ENCODE measurements at places on chromosomes 3 and 15. TPM values are rescaled to one million over a fixed set of nuclear protein-coding genes. Genes with fewer than 3 reads are reported as not detected.

The ABHD17C gene
- total RNA-seq = 3.6 TPM

The RAD51 gene
- 2.3 TPM for total RNA-seq

The PIERCE2 gene
- 2.0 TPM for total RNA-seq

The GHSR gene
- total RNA-seq = 3.6 TPM

DNA sequence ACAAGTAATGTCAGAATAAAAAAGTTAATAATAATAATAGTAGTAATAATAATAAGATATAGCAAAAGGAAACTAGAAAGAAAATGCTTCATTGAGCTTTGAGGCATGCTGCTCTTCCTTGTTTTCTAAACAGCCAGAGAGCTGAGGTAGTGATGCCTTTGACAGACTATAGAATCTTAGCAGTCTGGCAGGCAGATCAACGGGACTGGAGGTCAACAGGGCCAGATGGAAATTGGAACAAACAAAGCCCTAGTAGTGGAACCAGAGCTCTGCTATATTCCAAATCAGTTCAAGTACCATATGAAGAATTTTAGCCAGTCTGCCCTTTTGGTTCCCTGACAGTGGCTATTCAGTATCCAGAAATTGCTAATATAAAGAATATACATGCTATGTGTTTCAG lies 278.6 kb downstream of the NLGN1 start:
- DNase-seq = no peak
- no peak overlapping the region for H3K4me3 ChIP-seq
- no peak overlapping the region for H3K27ac ChIP-seq
- H3K36me3 ChIP-seq = no peaks in the 10 kb centered on the region

DNA sequence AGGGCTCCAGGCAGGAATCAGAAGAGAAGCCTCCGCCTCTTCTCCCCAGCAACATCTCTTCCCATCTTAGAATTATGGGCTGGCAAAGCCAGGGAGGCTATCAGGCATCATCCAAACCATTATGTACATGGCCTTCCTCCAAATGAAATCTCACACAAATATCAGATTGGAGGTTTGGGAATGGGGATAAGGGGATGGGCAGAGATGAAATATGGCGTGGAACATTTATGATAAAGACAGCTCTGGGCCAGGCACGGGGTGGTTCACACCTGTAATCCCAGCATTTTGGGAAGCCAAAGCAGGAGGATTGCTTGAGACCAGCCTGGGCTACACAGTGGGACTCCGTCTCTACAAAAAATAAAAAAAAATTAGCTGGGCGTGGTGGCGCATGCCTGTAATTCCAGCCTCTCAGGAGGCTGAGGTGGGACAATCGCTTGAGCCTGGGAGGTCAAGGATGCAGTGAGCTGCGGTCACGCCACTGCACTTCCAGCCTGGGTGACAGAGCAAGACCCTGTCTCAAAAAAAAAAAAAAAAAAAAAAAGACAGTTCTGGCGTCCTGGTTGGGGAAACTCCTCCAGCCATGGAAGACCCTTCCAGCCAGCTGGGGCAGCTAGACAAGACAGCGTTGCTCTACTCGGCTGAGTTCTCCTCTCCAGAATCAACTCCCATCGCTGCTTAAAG lies 36.6 kb downstream of the CPN2 start:
- H3K27ac ChIP-seq = no peak overlapping the region
- H3K4me1 ChIP-seq = peaks cover 30% of the 10 kb centered on the region
- DNase-seq = no peak
- no peaks in the 10 kb centered on the region for H3K36me3 ChIP-seq

- H3K36me3 ChIP-seq = no peaks in the 10 kb centered on the region
- H3K27ac ChIP-seq = no peak overlapping the region
- no peak overlapping the region for H3K4me3 ChIP-seq
- H3K27me3 ChIP-seq = no peaks in the 10 kb centered on the region
- H3K4me1 ChIP-seq = no peaks in the 10 kb centered on the region
These were observed 270.9 kb downstream of the RPLP1 start for GRCh38 chr15:69723404-69724096.

DNA sequence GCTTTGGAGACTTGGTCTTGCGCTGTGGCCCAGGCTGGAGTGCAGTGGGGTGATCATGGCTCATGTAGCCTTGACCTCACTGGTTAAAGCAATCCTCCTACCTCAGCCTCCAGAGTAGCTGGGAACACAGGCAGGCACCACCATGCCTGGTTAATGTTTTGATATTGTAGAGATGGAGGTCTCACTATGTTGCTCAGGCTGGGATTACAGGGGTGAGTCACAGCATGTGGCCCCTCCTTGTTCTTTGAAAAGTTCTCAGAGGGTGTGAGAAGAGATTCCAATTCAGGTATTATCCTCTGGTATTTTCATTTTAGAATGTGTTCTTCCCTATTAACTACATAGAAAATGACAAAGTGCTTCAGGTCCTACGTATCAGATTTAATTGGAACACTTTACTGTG lies 51.9 kb upstream of the RPL32 start:
- H3K4me3 ChIP-seq = no peak overlapping the region
- H3K27me3 ChIP-seq = peaks cover 4% of the 10 kb centered on the region
- no peaks in the 10 kb centered on the region for H3K36me3 ChIP-seq
- DNase-seq = no peak

GRCh38 chr3:126263539-126263938 lies 83.2 kb upstream of the ALDH1L1 start:
- no peak overlapping the region for H3K4me3 ChIP-seq
- H3K4me1 ChIP-seq = peaks cover 29% of the 10 kb centered on the region
- H3K27me3 ChIP-seq = no peaks in the 10 kb centered on the region

DNA sequence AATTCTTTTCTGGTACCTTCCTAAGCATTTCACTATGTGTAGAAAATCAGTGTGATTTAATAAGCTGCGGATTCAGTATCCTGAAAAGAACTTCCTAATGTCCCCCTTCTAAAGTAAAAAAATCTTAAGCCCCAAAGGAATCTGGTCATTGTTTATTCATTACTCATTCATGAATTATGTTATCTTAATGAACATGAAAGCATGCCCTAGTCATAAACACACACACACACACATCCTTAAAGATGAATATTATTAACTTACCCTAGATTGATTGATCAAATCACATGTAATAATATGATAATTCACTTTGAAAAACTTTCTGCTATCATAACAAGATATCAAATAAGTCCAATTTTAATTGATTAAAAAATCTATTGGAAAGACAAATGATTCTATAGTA lies 96.4 kb upstream of the BFSP2 start:
- H3K4me3 ChIP-seq = no peak overlapping the region
- no peaks in the 10 kb centered on the region for H3K36me3 ChIP-seq
- no peak overlapping the region for H3K27ac ChIP-seq
- H3K27me3 ChIP-seq = no peaks in the 10 kb centered on the region

DNA sequence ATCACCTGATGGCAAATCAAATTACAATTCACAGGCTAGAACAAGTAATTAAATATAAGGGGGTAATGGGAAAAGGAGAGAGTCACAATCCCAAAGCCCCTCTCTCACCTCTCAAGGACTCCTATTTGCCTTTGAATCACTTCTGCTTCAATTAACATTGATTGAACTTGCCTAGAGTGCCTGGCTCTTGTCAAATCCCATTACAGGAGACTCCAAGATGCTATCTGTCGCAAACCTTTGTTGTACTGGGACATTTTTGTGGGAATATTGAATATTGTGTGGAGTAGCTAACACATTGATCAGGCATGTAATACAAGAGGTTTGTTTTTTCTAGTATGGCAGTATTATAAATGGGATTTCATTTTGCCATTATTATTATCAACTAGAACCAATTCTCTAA lies 412.8 kb upstream of the AZI2 start:
- DNase-seq = no peak
- H3K4me3 ChIP-seq = no peak overlapping the region
- no peaks in the 10 kb centered on the region for H3K36me3 ChIP-seq
- no peak overlapping the region for H3K27ac ChIP-seq

Data from body of pancreas (tissue), 4 donors.